ENCODE measurements at places on chromosomes 1 and 21.
A peak's percentile ranks its signal among the peaks of the same experiment; 100 is the strongest.

GRCh38 chr1:159081626-159082025 is 5.1 kb upstream of the AIM2 start:
- no peak for DNase-seq

GRCh38 chr1:80417671-80418070 is 1383.1 kb upstream of the ADGRL2 start:
- peak; percentile 91 for DNase-seq

DNA sequence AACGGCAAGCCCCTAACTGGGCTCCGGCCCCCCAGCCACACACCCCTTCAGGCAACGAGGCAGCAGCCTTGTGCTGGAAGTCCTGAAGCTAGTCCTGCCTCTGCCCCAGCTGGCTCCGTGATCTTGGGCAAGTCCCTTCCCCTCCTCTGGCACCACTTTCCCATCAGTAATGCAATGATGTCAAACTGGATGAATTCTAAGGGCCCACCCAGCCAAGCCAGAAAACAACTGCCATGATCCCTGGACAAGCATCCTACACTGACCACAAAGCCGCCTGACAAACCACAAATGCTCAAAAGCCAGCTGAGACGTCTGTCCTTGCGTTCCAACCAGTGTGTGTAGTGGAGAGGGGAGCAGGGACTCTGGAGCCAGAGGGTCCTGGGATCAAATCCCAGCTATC is 26.8 kb downstream of the IFFO2 start:
- DNase-seq, result peak; percentile 75

DNA sequence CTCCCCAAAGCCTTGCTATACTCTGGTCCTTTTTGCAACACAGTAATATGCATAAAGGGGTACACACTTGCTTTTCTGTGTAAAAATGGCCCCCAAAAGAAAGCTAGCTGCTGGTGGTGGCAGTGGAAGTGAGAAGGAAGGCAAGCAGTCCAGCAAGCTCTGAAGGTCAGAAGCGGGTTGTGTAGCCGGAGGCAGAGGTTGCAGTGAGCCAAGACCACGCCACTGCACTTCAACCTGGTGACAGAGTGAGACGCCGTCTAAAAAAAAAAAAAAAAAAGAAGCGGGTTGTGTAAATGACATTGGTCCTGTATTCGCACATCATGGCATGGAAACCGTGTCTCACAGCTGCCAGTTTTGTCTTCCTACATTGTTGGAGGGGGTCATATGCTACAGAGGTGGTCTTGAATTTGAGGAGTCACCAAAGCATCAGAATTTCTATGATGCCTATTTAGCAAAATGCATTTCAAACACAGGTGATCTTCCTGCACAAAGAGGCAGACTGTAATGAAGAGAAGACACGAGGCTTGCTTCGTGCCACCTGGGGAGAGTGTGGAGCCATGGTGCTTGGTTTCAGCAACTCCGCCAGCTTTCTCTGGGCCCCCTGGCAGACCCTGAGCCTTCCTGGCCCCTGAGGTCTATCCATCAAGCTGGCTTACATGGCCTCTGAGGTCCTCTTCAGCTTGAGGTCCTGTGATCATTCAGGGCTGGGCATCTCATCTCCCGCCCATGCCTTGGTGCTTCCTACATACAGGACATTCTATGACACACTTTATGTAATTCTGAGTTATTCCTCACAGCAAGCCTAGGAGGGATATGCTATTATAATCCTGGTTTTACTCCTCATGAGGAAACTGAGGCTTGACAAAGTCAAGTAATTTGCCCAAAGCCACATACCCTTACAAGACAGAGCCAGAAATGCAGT is 71.0 kb downstream of the TOMM20 start:
- DNase-seq, result no peak

DNA sequence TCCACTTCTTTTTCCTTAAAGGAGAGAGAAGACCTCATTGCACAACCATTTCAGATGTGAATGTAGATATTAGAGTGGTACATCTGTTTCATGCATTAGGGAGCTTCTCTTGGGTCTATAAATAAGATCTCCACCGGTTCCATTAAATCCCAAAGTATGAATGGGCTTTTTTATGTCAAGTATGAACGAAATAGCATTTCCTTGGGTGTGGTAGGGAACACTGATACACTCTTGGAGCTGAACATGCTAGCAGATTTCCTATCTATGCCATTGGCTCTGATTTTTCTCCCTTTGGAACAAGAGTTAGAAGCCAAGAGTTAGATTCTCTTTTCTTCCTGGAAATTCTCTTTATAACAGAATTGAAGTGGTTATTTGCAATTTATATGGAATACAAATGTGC is 245.6 kb upstream of the ADAMTS5 start:
- no peak for DNase-seq

DNA sequence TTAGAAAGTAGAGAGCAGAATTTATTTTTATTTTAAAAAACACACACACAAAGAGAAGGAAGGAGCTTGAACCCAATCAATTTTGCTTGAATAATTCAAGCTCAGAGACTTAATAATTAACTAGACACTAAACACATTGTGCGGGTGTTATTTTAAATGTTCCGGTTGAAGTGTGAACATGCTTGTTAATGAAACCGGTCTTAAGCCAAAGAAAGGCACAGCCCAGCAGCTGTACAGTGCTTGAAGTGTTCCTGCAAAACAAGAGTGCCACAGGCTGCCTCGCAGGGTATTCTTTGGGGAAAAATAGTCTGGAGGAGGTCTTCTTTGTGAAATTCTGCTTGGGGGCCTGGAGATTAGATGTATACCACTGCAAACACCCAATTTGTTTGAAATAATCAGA is 2.2 kb upstream of the CDC42BPA start:
- DNase-seq, result no peak

DNA sequence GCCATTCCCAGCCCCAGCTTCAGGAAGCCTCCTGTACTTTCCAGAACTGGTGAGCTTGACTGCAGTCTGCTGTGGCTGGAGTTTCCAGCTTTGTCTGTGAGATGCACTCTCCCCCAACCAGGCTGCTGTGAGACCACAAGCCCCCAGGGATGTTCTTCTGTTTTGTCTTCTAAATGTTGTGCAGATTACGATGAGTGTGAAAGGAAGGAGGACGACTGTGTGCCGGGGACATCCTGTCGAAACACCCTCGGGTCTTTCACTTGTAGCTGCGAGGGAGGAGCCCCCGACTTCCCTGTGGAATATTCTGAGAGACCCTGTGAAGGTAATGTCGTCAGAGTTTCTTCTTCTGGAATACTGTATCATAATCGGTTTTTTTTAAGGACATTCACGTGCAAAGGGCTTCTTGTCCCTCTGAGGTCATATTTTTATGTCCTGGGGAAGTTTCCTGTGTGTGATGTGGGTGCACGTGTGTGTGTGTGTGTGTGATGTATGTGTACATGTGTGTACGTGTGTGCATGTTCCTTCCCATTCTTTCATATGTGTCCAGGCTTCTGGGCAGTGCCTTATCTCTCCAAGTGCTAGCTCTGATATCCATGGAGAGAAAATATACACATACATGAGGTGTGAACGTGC is 49.9 kb downstream of the UMODL1 start:
- DNase-seq, result no peak

GRCh38 chr21:38979271-38980121 is 173.8 kb downstream of the ETS2 start:
- no peak for DNase-seq

GRCh38 chr1:183685112-183685713 is 32.1 kb upstream of the APOBEC4 start:
- peak; percentile 55 for DNase-seq

GRCh38 chr1:44643721-44644334 is 30.5 kb downstream of the TMEM53 start:
- DNase-seq, result no peak

DNA sequence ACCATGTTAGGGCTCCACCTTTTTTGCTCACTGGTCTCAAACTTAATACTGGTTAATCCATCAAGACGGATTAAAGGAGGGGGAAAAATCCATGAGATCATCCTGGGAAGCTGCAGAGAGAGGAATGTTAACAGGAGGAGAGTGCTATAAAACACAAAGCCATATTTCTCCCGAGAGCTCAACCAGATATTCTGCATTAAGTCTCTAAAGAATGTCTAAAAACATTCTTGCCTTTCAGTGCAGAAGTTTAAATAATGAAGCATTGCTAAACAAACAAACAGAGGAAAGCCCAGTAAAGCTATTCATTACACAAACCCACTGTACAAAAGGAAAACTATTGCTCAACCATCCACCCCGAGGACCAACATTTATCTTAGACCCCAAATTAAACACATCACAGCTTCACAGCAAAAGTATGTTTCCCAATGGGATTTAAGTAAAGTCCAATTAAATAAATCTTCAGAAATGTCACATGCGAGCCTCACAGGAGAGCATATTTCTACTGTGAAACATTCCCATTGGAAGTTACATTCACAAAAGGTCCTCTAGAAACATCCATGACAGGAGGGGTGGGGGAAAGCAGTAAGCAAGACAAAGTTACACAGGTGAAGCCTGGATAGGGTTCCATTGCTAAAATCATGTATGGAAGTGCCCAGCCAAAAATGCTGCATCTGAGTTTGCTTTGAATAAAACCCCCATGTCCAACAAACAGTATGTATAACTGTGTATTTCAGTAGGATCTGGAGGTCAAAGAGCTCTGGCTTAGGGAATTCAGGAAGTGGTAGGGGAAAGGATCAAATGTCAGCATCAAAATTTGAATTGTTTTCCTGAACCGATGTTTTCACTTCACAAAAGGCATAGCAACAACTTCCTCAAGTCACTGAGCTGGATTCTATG is 23.3 kb downstream of the DUSP10 start:
- DNase-seq, result peak; percentile 99

DNA sequence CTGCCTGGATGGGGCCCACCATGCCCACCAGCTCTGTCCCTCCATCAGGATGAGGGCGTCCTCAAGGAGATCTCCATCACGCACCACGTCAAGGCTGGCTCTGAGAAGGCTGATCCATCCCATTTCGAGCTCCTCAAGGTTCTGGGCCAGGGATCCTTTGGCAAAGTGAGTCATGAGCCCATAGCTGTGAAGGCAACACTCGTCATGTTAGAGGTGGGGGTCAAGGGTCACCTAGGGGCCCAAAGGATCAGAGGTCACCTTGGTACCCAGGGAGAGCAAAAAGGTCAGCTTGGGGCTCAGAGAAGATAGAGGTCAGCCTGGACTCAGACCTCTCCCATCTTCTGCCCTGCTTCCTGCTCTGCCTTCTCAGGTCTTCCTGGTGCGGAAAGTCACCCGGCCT is 17.3 kb downstream of the RPS6KA1 start:
- no peak for DNase-seq

DNA sequence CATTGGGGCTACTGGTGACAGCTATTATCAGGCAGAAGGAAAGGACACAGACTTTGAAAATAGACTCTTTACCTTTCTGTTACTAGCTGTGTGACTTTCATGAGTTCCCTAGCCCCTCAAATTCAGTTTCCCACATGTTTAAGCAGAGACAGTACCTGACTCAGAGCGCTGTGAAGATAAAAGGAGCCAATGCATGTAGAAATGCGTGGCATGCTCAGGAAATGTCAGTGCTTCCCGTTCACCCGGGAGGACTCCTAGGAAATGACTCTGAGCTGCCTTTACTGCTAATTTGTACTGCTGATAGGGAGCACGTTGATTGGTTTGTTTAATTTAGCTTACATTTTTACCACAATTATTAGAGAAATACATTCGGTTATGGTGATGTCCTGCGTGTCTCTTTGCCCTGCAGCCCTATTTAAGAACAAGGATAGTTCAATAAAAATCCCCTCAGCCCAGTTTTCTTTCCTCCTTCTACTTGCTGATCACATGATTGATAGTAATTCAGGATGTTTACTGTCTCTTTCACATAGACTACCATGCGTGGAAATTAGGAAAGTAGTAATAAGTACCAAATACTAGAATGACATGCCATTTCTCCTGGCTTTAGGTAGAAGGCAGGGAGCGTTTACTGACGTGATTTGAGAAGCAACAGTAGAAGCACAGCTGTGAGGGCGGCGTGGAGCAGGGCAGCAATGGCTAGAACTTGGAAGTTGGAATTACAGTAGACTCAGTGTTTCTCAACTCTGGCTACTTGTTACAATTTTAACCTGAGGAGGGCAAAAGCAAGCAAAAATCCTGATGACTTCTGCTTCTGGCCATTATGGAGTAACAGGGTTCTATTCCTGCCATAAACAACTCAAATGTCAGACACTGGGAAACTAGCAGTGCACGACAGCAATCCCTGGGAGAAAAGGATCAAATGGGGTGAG is 15.9 kb downstream of the PDIK1L start:
- no peak for DNase-seq

GRCh38 chr1:220321758-220322157 is 49.5 kb upstream of the RAB3GAP2 start:
- DNase-seq, result no peak

DNA sequence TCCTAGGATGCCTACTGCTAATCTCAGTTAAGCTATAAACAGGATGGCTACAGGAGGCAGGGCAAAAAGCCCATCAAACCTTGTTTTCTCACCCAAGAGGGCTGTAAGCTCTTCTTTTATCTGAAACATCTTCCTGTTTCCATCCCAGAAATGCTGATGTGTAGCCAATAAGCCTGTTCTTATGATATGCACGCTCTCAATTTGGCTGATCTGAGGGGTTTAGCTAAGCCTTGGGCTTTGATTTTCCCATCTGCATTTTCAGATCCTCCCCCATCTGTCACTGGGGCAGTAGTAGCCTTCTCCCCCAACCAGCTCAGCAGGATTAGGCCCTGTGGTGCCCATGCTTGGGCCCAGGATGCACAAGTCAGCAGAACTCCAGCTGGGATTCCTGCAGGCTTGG is 105.0 kb downstream of the BRINP2 start:
- no peak for DNase-seq

DNA sequence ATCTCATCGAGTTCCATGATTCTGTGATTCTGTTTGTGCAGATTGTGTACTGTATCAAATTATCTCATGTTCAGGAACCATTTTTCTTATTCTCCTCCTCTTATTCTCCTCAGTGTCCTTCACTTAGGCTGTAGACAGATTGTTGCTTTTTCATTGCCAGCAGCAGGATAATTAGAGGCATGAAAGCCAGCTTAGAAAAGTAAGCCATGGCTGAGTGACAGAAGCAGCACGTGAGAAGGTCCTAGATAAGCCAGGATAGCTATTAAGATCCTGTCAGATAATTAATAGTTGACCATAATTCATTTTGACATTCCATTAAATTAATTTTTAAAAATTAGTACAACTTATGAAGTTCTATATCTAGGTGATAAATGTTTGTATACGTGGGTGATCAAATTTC is 60.8 kb upstream of the PRKACB start:
- DNase-seq, result no peak

DNA sequence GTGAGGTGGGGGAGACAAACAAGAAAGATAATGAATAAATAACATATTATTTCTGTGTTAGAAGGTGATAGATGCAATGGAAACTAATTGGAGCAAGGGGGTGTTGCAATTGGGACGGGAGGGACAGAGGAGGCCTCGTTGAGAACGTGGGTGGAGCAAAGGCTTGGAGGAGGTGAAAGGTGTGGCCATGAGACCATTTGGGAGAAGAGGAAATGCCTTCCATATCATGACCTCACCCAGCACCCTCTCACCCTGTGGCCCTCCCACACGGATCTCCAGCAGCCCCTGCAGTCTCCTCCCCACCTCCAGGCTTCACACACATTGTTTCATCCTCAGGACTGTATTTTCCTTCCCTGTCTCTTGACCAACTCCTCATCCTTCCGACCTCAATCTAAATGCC is 85.3 kb upstream of the ARHGAP29 start:
- DNase-seq, result peak; percentile 31

- DNase-seq, result peak; percentile 66
Observed at GRCh38 chr1:51575406-51576084, 41.3 kb upstream of the OSBPL9 start.
